ENCODE measurements at places on chromosomes 16 and 17.
A peak's percentile ranks its signal among the peaks of the same experiment; 100 is the strongest.

- DNase-seq, result no peak
Observed at GRCh38 chr17:8924595-8924994, 40.9 kb downstream of the PIK3R5 start.

GRCh38 chr16:13056607-13057006, 155.2 kb downstream of the SHISA9 start:
- DNase-seq, result no peak

DNA sequence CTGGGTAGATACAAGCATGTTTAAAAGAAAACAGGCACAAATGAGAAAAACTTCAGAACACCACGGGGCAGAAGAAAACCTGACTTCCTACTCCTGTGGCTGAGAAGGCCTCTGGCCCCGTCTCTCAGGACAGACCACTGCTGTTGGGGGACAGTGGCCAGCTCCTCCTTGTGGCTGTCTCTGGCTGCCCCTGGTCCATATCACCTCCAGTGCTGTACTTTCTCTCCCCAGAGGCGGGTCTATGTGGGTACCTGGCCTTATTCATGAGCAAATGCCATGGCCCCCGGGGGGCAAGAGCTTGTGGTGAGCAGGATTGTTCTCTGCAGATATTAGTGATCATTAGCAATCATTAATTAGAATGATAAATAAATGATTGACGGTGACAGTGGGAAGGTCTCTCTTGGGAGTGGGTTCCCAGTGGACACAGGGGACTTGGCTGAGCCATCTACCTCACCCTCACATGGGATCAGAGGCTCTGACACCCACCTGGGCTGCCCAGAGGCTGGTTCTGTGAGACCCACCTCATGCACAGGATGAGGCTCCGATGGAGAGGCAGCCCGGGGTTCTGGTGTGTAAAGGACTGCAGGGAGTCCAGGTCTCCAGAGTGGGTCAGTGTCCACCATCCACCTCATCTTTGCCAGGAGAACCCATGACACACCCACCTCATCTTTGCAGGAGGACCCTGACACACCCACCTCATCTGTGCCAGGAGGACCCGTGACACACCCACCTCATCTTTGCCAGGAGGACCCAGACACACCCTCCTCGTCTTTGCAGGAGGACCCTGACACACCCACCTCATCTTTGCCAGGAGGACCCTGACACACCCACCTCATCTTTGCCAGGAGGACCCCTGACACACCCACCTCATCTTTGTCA, 30.6 kb upstream of the CBFA2T3 start:
- DNase-seq, result peak; percentile 26

DNA sequence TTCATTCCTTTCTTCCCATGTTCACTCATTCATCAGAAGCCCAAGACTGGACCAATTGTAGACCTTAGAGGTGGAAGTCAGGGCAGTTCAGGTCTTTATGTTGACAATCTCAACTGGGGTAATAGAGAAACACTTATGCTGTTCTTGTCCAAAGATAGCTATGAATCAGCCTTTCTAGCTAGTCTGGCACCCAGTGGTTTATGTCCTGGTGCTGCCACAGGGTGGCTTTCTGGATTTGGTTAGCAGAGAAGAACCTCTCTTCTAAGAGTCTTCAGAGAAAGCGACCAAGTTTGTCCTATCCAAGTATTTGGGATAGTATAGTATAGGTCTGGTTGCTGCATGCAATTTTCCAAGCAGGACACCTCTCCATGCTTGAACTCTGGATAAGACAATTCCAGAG, 83.3 kb downstream of the NOG start:
- no peak for DNase-seq

DNA sequence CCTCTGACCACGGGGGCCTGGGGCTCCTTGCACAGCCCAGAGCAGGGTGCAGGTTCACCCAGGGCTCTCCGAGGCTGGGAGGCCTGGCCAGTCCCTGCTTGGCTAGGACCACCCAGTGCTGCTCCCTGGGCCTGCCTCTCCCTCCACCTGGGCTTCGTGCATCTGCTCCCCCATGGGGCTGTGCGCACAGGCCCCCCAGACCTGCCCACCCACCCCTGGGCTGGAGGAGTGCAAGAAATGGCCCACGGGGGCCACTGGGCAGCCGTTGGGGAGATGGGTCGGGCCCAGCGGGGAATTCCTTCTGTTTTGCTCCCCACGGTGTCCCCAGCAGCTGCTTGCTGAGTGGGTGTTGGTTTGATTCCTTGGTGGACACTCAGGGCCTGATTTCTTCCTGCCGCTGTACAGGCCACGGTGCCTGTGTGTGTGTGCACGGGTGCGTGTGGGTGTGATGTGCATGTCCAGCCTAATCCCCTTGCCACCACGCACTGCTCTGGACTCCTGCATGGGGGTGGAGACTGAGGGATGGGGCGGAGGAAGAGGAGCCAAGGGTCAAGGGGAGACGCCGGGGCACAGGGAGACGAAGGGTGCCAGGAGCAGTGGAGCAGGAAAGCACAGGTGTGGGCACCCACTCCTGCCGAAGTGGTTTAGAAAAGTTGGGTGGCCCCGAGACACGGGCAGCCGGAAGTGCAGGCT, 8.5 kb downstream of the PRSS27 start:
- no peak for DNase-seq

DNA sequence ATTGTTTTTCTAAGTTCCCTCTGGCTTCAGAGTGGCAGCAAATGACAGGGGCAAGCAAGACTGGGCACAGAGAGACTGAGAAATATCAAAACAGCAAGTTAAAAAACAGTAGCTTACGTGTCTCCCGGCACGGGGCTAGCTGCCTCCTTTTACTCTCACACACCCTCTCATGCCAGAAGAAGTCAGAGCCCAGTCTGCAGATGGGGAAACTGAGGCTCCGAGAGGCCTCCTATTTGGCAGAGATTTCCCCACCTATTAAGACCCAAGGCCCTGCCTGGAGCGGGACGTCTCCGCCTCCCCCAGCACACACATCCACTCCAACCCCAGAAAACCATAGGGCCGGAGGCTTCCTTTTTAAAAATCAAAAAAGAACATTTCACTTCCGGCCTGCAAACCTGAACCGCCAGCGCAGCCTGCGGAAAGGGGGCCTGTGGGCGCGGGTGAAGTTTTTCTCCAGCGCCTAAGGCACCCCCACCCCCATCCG, 832 bp downstream of the CARHSP1 start:
- no peak for DNase-seq

DNA sequence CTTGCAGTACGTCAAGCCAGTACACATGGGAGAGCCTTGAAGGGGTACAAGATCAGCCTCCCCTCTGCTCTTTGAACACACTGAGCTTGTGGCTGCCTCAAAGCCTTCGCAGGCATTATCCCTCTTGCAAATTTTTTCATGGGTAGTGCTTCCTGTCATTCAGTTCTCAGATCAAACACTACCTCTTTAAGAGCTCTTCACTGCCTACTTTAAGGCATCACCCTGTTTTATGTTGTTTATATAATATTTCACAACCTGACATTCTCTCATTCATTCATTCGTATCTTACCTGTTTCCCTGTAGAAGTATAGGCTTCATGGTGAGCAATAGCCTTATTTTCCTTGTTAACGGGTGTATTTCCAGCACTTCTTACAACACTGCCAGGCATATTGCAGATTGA, 269.1 kb downstream of the CDH13 start:
- DNase-seq, result no peak

DNA sequence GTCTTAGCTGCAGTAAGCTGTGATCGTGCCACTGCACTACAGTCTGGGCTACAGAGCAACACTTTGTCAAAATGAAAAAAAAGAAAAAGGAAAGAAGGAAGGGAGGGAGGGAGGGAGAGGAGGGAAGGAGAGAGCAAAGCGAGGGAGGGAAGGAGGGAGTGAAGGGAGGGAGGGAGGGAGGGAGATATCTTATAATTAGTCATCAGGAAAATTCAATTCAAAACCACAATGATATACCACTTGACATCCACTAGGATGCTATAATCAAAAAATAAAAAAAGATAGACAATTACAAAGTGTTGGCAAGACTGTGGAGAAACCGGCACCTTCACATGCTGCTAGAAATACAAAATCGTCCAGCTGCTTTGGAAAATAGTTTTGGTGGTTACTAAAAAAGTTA, 93.8 kb downstream of the CDC27 start:
- DNase-seq, result no peak
